Activated CD8-positive, alpha-beta memory T cell treated with anti-CD3 and anti-CD28 coated beads for 48 hours (primary cell): ENCODE measurements at places on chromosomes 12 and 14.

DNA sequence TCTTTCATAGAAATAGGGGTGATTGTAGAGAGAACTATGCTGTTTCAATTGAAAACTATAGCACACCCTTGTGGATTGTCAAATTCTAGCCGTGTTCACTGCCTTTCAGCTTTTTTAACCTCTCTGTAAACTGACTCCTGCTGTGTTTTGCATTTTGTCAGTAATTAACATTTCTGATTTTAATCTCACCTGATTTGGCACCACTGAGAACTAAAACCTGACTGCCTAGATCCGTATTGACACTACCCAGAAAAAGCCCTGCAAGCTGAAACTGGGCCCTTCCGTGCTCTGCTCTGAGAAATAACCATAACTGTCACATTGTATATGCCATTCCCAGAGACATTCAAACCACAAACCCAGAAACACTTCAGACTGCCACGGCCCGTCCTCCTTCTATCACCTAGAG, 26.6 kb upstream of the ETV6 start:
- DNase-seq = no peak

- DNase-seq = no peak
These were observed 6.3 kb upstream of the SERPINA1 start for GRCh38 chr14:94394581-94395207.

DNA sequence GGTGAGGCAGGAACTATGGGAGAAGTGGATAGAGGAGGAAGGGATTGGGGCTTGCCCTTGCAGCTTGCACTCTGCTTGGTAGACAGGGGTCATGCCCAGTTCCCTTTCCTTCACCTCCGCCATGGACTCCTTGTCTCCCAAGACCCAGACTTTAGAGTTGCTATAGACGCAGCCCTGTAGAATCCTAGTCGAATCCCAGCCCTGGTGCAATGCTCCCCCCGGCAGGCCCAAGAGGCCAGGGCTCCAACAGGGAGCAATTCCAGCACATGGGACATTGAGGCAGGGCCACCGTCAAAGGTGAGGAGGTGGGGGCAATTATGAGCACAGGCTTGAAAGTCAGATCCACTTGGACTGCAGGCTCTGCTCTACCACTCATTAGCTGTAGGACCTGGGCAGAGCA, 29.5 kb upstream of the BCDIN3D start:
- no peak for DNase-seq

GRCh38 chr12:121278169-121279070, 18.1 kb downstream of the CAMKK2 start:
- no peak for DNase-seq

GRCh38 chr12:53579545-53579955, 46.6 kb downstream of the ATF7 start:
- no peak for DNase-seq

DNA sequence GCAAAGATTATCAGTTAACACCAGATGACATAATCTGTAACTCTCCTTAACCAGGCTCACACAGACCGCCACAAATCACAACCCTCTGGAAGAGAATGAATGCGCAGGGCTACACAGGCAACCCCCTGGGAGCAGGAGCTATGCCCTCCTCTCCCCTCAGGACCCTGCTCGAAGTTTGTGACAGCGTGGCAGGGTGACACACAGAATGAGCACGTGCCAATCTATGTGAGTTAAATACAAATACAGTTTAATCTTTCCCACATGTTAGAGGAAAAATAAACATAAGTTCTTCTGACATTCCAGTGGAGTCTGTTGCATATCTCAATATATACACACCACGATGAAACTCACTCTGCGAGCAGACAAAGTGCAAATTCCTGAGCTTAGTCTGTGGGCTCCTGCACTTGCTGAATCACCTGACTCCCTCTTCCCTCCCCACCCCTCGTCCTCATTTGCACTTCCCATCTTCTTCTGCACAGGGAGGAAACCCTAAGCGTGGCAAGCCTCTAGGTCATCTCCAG, 37.6 kb downstream of the BCAT1 start:
- DNase-seq = no peak

GRCh38 chr12:87793131-87793530, 236.1 kb downstream of the C12orf50 start:
- DNase-seq = no peak

- no peak for DNase-seq
These were observed 61.2 kb downstream of the SLC38A6 start for GRCh38 chr14:61042220-61042619.

GRCh38 chr12:49344486-49345050, 2.1 kb upstream of the DNAJC22 start:
- DNase-seq = no peak

GRCh38 chr14:94377866-94378470, 10.4 kb downstream of the SERPINA1 start:
- DNase-seq = no peak

GRCh38 chr14:32379447-32379846, 50.3 kb downstream of the AKAP6 start:
- DNase-seq = no peak

DNA sequence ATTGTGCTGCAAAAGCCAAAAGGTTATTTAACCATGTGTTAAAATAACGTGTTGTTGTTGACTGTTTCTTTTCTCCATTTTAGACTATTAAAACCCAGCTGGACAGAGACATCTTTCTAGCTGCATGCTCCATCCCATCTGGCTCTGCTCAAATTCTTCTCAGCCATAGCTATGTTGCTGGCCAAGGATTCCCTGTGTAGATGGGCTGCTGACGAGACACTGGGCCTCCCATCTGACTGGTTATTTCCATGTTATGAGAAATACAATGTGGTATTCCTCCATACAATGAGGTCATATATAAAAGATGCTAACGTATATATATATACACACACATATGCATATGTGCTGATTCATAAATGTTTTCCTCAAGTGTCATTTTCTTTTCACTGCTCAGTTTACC, 30.1 kb downstream of the MED13L start:
- DNase-seq = no peak

- DNase-seq = no peak
These were observed 128.4 kb downstream of the BBS10 start for GRCh38 chr12:76219806-76220205.
